Esophagus muscularis mucosa (tissue), 4 donors: ENCODE measurements at places on chromosomes 6 and 20. TPM values are rescaled to one million over a fixed set of nuclear protein-coding genes. Genes with fewer than 3 reads are reported as not detected.

- no peak overlapping the region for H3K4me3 ChIP-seq
- no peaks in the 10 kb centered on the region for H3K27me3 ChIP-seq
- H3K4me1 ChIP-seq, result no peaks in the 10 kb centered on the region
- no peak for DNase-seq
- H3K27ac ChIP-seq, result no peak overlapping the region
Observed at GRCh38 chr6:25417046-25417605, 138.0 kb downstream of the CARMIL1 start.

- no peaks in the 10 kb centered on the region for H3K36me3 ChIP-seq
- no peaks in the 10 kb centered on the region for H3K4me1 ChIP-seq
- no peaks in the 10 kb centered on the region for H3K27me3 ChIP-seq
Observed at GRCh38 chr20:63264519-63264918, 8.1 kb upstream of the ARFGAP1 start.

GRCh38 chr6:112466373-112467151 lies 119.4 kb downstream of the RFPL4B start:
- no peaks in the 10 kb centered on the region for H3K4me1 ChIP-seq
- DNase-seq, result no peak
- H3K36me3 ChIP-seq, result no peaks in the 10 kb centered on the region
- no peak overlapping the region for H3K4me3 ChIP-seq
- H3K27me3 ChIP-seq, result no peaks in the 10 kb centered on the region
- no peak overlapping the region for H3K27ac ChIP-seq

GRCh38 chr6:63580704-63580961 lies 8.4 kb downstream of the LOC128125822 start:
- H3K4me1 ChIP-seq, result peaks cover 8% of the 10 kb centered on the region
- no peak overlapping the region for H3K27ac ChIP-seq
- no peak for DNase-seq
- no peaks in the 10 kb centered on the region for H3K27me3 ChIP-seq
- H3K4me3 ChIP-seq, result no peak overlapping the region

DNA sequence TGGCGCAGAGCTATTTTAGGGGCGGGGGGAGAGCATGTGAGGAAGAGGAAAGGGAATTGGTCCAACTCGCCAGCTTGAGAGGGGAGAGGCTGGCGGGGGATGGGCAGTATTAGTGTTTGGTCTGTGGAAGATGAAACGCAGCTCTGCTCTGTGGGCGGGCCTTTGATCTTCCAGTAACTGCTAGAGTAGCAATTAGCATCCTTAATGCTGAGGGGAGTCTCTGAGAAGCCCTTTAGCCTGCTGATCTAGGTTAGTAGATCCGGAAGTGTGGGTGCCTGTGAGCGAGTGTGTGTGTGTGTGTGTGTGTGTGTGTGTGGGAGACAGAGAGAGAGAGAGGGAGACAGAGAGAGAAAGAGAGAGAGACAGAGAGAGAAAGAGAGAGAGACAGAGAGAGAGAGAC lies 117.2 kb upstream of the BACH2 start:
- no peaks in the 10 kb centered on the region for H3K36me3 ChIP-seq
- DNase-seq, result no peak

DNA sequence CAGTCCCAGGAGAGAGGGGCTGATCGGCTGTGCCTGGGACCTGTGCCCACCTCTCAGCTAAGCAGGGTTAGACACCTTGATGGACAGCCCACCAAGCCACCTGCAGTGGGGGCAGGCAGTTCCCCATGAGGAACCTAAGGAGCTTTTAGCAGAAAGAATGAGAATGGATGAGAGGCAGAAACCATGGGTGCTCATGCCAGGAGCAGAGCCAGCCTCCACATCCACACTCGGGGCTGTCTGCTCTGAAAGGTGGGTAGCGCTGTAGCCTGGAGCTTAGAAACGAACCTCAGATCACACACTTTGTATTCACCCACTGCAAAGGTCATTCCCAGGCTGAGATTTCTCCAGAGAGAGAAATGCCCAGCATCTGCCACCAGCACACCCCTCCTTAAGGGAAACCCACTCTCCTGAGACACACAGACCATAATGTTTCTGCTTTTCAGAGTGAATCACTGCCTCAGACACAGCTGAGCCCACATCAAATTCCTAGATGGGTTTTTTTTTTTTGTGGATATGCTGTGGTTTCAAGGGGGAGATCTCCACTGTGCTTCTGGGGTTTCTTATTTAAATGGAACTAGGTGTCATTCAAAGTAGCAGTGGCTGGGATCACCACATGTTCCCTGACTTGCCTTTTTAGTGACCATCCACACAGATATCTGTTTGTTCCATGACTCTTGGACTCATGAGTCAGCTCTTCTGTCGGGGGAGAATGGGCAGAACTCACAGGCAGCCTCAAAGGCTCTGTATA lies 218.9 kb downstream of the EYA2 start:
- no peak overlapping the region for H3K4me3 ChIP-seq
- no peaks in the 10 kb centered on the region for H3K27me3 ChIP-seq
- no peak for DNase-seq
- H3K27ac ChIP-seq, result no peak overlapping the region
- peaks cover 18% of the 10 kb centered on the region for H3K4me1 ChIP-seq
- H3K36me3 ChIP-seq, result no peaks in the 10 kb centered on the region

- H3K27ac ChIP-seq, result peak overlapping the region; percentile 7
- no peak overlapping the region for H3K4me3 ChIP-seq
- H3K4me1 ChIP-seq, result peaks cover 84% of the 10 kb centered on the region
- no peak for DNase-seq
- no peaks in the 10 kb centered on the region for H3K36me3 ChIP-seq
Observed at GRCh38 chr6:41716516-41717391, 18.7 kb downstream of the TFEB start.

GRCh38 chr6:31681135-31681671 lies 336 bp upstream of the LY6G5C start:
- H3K27ac ChIP-seq, result peak overlapping the region; percentile 78
- peaks cover 8% of the 10 kb centered on the region for H3K36me3 ChIP-seq
- H3K4me1 ChIP-seq, result peaks cover 30% of the 10 kb centered on the region
- no peak for DNase-seq
- peak overlapping the region; percentile 64 for H3K4me3 ChIP-seq

DNA sequence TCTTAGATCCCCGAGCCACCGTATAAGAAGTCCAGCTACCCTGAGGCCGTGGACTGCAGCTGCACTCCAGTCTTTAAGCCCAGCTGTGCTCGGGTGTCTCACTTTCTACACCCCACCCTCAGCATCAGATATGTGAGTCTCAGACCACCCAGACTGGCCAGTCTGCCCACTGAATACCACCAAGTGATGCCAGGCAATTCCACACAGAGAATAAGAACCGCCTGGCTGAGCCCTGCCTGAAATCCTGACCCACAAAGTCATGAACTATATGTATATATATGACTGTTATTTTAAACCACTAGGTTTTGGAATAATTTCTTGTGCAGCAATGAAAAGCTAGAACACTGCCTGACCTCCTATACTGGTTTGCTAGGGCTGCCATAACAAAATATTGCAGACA lies 106.7 kb downstream of the FOXF2 start:
- DNase-seq, result no peak
- H3K4me1 ChIP-seq, result peaks cover 11% of the 10 kb centered on the region
- H3K27me3 ChIP-seq, result no peaks in the 10 kb centered on the region

- no peaks in the 10 kb centered on the region for H3K27me3 ChIP-seq
- DNase-seq, result no peak
- H3K27ac ChIP-seq, result no peak overlapping the region
- H3K4me1 ChIP-seq, result no peaks in the 10 kb centered on the region
- no peak overlapping the region for H3K4me3 ChIP-seq
Observed at GRCh38 chr6:11926594-11927407, 85.3 kb upstream of the HIVEP1 start.

Gene PSMB1
- total RNA-seq, result 182 TPM

Gene B3GAT2
- total RNA-seq, result not detected

Gene PLG
- total RNA-seq, result not detected

Gene EHMT2
- total RNA-seq, result 48.4 TPM

Gene FILIP1
- total RNA-seq, result 53.3 TPM
